ENCODE measurements at places on chromosomes 12 and 14.

DNA sequence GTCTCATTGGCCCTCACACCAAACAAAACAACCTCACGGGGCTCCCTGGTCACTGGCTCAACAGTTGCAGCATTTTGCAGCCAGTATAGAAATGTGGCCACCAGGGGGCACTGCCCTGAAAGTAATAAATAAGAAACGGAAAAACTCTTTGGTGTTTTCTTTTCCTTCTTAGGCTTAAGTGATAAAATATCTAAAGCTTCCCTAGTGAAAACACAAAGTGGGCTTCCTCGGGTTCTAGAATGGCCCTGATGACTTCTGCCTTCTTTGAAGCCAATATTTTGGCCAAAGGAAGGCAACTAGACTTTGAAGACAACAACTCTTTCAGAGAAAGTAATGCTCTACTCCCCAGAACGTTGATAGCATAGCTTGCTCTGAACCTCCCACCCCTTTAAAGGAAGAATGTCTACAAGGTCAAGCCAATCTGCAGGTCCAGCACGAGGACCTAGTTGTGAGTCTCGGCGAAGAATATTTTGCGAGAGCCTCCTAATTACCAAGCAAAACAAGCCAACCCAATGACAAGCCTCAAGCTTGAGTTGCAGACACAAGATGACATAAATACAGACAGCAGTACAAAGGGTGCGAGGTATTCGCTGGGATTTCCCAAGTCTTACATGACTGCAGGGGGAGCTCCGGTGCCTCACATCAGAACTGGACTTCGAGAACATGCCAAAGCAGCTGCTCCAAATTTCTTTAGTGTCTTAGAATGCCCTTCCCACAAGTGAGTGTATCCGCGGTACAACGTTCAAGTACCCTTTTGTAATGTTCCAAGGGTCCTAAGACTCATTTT is 2.6 kb downstream of the ITPK1 start:
- DNase-seq: peak; percentile 65

GRCh38 chr12:92987362-92987761 is 58.3 kb upstream of the EEA1 start:
- no peak for DNase-seq

DNA sequence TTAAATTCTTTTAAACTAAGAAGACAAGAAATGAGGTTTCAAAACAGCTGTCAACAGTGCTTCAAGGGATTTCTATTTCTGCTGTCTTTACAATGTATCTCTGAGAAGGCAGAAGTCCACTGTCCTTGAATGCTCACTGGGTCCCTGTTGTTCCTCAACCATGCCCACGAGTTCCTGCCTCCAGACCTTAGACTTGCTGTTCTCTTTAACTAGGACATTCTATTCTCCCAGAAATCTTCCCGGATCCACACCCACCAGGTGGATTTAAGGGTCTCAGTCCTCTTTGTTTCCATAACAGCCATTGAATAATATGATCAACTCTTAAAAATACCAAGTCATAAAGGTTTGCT is 6.7 kb upstream of the SLC41A2 start:
- no peak for DNase-seq

- no peak for DNase-seq
Measured at GRCh38 chr14:66628636-66629035, 120.7 kb downstream of the GPHN start.

DNA sequence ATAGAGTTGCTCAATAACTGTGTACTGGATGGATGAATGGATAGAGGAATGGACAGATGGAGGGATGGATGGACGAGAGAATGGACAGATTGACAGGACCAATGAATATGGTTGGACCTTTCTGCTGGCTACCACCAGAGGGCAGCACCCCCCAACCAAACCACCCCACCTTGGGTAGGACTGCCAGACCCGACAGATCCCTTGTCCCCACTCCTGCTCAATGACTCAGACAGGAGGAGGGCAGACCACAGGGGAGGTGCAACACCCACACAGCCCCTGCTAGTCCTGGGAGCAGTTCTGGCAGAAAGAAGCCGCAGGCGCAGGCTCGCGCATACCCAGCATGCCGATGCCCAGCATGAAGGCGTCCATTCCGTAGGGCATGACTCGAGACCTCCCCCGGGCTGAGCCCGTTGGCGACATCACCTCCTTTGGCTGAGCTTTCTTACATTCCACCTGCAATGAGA is 12.4 kb downstream of the MSI1 start:
- DNase-seq: peak; percentile 52

GRCh38 chr12:3700861-3701260 is 52.0 kb downstream of the CRACR2A start:
- no peak for DNase-seq

GRCh38 chr12:43540470-43540869 is 11.5 kb downstream of the ADAMTS20 start:
- no peak for DNase-seq

- no peak for DNase-seq
Measured at GRCh38 chr14:41607966-41608663, 1.4 kb downstream of the LRFN5 start.

DNA sequence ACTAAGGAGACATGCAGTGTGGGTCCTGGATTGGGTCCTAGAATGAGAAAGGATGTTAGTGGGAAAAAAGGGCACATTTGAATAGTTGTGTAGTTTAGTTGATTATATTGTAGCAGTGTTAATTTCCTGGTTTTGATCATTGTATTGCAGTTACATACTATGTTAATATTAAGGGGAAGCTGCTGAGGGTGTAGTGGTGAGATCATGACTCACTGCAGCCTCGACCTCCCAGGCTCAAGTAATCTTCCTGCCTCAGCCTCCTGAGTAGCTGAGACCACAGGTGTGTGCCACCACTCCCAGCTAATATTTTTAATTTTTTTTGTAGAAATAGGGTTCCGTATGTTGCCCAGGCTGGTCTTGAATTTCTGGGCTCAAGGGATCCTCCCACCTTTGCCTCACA is 21.7 kb downstream of the BORCS5 start:
- DNase-seq: no peak

DNA sequence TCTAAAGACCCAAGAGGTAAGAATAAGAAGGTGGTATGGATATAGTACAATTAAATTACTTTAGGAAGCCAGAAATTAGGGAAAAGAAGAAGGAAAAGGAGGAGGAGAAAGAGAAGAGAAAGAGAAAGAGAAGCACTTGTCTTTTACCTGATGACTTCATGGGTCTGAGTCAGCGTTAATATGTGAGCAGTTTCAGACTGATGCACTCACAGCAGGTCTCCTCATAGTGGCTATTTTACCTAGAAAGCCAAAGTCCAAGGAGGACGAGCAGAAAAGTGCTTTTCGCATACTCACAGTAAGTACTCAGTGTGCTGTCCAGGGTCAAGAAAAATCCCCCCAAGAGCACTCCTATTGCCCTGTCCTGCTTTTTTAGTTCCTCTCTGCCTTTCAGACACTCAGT is 222.1 kb downstream of the C12orf42 start:
- no peak for DNase-seq

- DNase-seq: no peak
Measured at GRCh38 chr14:68702135-68702534, 90.7 kb downstream of the ZFP36L1 start.

DNA sequence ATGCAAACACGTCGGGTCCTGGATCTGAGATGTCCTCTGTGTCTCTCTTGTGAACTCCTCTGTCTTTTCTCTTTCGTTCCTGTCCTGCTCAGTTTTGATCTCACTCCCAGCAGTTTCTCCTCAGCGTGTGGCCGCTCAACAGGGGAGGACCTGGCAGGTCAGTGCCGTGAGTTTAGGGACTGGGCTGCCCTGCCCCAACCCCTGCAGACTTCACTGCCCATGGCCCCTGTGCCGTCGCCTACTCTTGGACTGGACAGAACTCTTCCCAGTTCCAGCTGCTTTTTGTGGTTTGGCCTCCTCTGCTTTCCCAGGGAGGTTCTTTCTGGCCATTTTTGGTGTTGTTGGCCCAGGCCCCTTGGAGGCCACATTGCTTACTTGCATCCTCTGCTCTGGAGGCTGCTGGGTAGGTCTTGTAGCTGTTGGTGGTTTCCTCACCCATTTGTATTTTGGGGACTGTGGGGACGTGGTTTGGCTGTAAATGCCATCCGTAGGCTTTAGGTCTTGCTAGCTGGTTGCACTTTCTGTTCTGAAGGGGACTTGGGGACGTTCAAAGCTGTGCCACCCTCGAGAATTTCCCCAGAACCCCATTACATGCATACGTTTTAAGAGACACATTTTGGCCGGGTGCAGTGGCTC is 20.0 kb upstream of the DNAH10 start:
- DNase-seq: no peak

DNA sequence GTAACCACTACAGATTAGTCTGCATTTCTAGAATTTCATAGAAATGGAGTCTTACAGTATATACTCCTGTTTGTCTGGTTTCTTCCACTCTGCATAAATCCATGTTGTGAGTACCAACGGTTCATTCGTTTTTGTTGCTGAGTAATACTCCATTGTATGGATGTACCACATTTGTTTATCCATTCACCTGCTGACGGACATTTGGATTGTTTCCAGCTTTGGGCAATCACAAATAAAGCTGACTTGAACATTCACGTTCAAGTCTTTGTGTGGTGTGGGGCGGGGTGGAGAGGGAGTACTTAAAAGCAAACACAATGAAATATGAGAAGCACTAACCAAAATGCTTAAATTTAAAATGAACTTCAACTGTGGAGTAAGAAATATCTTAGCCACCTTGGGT is 7.1 kb downstream of the HECTD4 start:
- no peak for DNase-seq

DNA sequence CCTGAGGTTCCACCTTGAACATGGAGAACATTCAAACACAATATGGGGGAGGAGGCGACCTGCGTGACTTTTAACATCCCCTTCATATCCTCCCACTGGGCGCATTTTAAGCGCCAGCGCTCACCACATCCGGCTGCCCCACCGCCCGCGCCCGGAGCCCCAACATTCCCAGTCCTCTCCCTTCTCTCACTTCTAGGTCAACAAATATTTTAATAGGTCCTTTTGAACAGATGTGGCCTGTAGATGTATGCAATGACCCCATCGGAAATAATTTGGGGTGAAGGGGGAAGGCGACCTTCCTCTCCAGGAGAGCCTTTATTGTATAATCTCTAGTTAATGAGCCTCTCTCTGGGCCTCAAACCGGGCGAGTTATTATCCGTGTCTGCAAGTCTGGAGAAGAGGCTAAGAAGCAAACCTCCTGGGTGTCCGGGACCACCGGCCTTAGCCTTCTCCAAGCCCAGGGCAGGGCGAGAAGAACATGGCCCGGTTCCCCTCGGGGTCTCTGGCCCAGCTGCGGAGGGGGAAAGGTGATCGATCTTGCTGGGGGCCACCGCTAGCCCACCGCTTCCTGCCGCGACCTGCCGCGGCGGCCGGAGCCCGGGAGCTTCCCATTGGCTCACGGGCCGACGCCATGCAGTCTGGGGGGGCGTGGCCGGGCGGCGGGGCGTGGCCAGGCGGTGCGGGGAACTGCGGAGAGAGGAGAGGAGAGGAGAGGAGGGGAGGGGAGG is 83.2 kb upstream of the HMGA2 start:
- peak; percentile 25 for DNase-seq

DNA sequence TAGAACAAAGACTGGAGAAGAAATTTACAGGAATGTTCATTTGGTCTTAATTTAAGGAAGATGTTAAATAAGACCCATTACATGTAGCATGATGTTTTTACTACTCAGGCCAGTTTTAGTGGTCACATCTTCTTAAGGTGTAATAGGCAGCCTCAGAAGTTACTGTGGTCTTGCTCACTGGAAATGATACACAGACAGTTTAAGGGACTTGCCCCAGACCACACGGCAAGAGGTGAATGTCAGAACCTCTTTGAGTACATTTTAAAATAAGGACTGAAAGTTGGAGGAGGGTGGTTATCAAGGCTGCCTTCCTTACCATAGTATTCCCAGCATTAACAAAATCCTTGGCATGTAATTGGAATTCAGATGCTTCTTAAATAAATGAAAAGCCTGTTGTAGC is 37.9 kb downstream of the LRRK2 start:
- DNase-seq: no peak

GRCh38 chr14:105933238-105933637 is 406.9 kb downstream of the TMEM121 start:
- no peak for DNase-seq

DNA sequence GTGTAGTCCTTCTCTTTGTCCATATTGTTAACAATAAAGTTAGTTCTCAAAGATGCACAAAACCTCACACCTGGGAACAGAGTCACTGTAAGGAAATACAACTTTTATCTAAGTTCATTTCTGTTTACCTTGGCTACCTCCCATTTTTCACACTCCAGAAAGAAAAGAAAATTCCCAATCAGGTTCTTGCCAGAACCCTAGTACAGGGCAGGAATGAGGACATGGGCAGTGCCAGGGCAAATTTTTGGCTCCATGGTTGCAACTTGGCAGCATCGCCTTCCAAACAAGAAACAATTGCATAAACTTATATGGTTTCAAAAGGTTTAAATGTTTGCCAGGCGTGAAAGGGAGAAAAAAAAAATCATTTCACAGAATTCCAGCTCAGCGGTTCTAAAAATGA is 296.3 kb upstream of the PRKD1 start:
- DNase-seq: no peak

GRCh38 chr12:52828591-52829021 is 5.5 kb downstream of the KRT79 start:
- DNase-seq: no peak

DNA sequence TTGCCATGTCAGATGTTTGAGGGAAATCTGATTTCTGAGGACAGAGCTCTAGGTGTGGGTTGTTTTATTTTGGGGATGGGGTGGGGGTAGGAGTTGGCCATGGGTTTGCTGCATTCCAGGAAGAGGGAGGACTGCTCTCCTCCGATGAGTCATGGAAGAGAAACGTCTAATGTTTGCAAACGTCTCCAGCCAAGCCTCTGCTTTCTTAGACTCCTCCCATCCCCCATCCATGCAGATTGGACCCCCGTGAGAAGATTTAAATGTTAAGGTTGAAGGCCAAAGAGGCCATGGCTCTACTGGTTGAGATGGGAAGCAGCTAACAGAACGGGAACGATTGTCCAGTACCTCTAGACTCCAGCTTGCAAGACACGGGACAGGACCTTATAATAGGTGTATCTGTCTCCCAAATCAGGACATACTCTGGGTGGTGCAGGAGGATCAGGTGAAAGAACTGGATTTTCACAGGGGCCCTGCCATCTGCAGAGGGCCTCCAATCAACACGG is 11.4 kb upstream of the ATP2A2 start:
- no peak for DNase-seq

- no peak for DNase-seq
Measured at GRCh38 chr12:116332705-116333380, 55.4 kb upstream of the MED13L start.

DNA sequence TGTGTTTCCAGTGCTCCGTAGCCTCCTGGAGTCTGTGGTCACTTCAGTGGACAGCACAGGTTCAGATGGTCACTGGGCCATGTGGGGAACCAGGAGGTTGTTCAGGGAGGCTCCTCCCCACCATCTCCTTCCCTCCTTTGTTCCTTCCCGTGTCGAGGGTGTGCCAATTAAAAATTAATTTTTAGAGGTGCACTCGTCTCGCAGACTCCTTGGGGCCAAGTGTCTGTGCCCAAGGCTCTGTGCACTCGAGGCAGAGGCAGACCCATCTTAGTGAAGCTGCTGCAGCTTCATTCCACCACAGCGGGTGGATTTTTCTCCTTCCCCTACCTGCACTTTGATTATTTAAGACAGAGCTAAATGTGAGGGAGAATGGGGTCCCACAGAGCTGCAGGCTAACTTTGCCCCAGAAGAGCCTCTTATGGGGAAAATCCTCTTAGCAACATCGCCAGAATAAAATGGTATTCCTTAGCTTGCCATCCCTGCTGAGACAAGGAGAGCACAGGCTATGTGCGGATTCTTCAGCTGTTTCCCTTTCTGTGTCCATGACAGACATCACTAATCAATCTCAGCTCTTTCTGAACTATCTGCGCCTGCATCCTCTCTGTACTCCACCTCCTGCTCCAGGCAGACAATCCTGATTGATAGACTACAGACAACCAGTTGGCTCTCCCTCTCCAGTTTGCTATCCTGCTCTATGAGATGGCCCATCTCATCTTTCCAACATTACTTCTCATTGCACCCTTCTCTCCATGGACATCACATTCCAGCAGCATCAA is 159.5 kb downstream of the VRK1 start:
- no peak for DNase-seq

Measured in T follicular helper cell (primary cell).